Neural progenitor cell (in vitro differentiated cells): ENCODE measurements at places on chromosomes 4 and X. TPM values are rescaled to one million over a fixed set of nuclear protein-coding genes. Genes with fewer than 3 reads are reported as not detected.

The SMS gene
- 105 and 142 TPM in 2 replicates for total RNA-seq

The AIMP1 gene
- total RNA-seq = 35.5 and 64.2 TPM in 2 replicates

DNA sequence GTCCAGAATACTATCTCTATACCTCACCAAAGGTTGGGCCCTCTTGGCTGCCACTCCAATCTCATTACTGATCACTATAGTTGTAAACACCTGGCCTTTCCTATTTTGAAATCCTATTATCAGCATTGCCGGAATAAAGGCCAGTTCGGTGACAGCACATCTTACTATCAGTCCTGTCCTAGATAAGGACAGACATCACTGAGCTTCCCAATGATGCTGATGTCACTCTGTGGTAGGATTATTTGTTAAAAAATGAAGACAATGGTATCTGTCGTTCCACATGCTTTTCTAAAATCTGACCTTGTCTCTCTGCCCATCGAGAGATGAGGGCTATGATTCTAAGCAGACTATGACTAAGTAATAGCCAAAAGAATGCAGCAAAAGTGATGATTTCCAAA lies 260.4 kb downstream of the PDGFC start:
- DNase-seq = no peak

GRCh38 chr4:19703391-19703790 lies 548.3 kb upstream of the SLIT2 start:
- DNase-seq = no peak

GRCh38 chr4:164575861-164576260 lies 178.1 kb upstream of the SMIM31 start:
- DNase-seq = no peak

The CLDN22 gene
- not detected in 2 replicates for total RNA-seq

The DSPP gene
- 0.21 TPM in 1 of 2 replicates, not detected in the other for total RNA-seq

DNA sequence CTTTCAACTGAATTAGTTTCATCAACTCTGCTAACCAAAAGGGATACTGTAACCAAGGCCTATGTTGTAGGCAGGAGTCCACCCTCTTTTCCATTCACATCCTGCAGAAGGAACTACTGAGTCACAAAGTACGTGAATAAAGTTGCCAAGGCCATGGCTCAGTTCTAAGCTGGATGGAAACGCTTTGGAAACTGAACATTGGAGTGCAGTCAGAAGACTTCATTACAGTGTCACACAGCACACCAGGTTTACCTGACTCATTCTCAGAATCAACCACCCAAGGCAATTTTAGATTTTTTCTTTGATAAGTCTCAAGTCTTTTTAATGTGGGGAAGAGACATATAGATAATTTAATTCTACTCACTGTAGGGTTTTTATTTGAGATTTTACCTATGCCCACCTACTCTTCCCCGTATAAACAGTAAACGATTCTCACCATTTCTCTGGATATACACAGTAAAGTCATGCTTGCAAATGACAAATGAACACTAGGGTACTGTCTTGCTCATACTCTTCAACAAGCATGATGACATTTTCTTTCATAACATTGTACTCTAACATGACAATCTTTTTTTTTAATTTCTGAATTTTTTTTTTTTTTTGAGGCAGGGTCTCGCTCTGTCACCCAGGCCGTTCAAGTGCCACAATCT lies 58.9 kb upstream of the RBM47 start:
- DNase-seq = no peak

- no peak for DNase-seq
Observed at GRCh38 chr4:13452927-13453579, 31.1 kb downstream of the RAB28 start.

DNA sequence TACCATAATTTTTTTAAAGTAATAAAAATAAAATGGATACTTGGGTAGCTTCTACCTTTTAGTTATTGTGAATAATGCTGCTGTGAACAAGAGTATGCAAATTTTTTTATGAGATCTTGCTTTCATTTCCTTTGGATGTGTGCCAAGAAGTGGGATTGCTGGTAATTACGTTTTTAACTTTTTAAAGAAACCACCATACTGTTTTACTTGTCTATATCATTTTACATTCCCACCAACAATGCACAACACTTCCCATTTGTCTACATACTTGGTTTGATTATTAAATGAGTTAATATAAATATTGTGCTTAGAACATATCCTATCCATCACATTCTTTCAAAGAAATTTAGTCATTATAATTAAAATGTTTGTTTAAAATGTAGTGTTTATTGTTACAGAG lies 3.9 kb upstream of the SULT1B1 start:
- DNase-seq = no peak

- DNase-seq = no peak
Observed at GRCh38 chrX:20545538-20545937, 278.8 kb upstream of the RPS6KA3 start.

- DNase-seq = no peak
Observed at GRCh38 chrX:42602136-42602535, 175.8 kb downstream of the PPP1R2C start.

The TBCK gene
- 57.7 and 69.8 TPM in 2 replicates for total RNA-seq

DNA sequence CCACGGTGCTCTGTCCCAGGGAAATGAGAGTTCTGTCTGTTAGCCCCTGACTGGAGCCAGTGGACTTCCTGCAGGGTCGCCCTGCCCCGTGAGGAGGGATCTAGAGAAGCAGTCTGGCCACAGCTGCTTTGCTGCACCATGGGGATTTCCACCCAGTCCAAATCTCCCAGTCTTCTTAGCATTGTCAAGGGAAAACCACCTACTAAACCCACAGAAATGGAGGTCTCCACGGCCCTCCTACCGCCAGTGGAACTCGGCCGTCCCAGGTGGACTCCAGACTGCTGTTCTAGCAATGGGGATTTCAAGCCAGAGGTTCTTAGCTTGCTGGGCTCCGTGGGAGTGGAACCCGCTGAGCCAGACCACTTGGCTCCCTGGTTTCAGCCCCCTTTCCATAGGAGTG lies 133.3 kb upstream of the PCDH7 start:
- DNase-seq = no peak

GRCh38 chrX:11381464-11381863 lies 88.3 kb downstream of the AMELX start:
- peak; percentile 44 for DNase-seq

DNA sequence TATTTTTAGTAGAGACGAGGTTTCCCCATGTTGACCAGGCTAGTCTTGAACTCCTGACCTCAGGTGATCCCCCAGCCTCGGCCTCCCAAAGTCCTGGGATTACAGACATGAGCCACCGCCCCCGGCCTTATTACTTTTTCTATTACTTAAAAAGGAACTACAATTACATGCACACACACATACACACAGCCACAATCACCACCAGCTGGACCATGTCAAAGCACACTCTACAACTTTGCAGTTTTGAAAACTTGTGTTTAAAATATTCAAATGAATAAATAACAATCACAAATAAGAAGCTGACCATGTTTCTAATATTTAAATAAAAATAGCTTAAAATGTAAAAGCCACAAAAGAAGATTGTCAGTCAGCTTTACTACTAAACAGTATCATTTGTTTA lies 23.4 kb downstream of the SLC10A7 start:
- DNase-seq = no peak

DNA sequence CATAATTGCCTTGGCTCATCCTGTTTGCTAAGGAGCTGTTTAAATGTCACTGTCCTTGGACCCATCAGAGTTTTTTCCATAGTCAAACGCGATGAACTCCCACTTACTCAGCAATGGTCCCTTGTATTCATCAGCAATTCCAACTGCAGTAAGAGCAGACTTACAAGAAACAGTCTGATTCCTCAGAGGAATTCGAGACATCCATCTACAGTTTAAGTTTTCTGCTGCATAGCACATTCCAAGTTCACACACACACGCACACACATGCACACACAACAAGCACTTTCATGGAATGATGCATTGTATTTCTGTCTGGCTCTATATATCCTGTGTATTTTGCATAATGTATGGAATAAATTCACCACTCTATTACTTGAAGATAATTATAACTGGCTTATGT lies 32.7 kb upstream of the TMEM150C start:
- DNase-seq = no peak

- no peak for DNase-seq
Observed at GRCh38 chr4:85777908-85778631, 303.1 kb downstream of the ARHGAP24 start.

DNA sequence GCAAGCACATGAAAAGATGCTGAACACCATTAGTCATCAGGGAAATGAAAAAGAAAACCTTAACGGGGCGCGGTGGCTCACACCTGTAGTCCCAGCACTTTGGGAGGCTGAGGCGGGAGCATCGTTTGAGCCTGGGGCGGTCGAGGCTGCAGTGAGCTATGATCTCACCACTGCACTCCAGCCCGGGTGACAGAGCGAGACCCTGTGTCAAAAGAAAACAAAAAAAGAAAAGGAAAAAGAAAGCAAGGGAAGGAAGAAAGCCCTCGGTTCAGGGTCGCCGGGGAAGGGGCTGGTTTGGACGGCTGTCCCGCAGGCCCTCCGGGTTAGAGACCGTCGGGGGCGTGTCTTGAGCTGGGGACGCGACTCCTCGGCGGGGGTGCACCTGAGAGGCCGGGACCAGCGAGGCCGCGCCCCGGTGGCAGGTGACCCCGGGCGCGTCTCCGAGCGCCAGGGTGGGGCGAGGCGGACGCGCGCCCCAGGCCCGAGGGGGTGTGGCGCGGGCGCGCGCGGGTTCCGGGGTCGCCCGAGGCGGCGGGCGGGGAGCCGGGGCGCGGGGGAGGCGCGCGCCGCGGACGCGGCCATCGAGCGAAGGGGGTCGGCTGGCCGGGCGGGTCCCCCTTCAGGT lies 478 bp upstream of the PLXNA3 start:
- DNase-seq = peak; percentile 71

GRCh38 chr4:13537832-13538177 lies 6.5 kb downstream of the NKX3-2 start:
- no peak for DNase-seq

The MAGEA4 gene
- total RNA-seq = not detected in 2 replicates

DNA sequence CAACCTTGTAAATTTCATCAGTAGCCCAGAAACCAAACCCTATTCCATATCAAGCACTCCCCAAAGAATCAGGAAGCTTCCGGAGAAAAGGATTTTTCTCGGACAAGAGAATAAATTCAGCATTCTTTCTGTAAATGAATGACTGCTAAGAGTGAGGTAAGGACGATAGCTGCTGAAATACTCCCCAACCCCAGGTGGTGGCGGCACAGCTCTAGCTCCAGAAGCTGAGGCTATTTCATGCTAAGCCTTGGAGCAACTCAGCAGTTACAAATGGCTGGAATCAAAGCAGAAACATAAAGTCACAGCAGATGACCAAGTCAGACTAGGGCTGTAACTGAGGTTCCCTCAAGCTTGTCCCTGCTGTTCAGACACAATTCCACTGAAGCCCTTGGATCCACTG lies 13.9 kb upstream of the PCDH19 start:
- peak; percentile 38 for DNase-seq

DNA sequence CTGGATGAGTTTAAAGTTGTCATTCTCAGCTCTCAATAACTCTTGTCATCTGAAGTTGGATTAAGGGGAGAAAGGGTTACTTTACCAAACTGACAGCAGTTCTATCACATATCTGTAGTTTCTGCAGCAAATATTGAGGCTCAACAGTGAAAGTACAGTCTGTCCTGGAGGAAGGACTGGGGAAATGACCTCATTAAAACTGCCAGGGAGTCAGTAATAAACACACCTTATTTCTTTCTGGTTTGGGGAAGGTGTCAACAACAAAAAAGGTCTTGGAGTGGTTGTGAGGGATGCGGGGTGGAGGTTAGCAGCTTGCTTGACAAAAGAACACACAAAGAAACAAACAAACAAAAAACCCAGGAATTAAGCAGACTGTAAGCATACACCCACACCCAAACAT lies 1418.0 kb downstream of the STIM2 start:
- DNase-seq = no peak

- no peak for DNase-seq
Observed at GRCh38 chrX:103919270-103919637, 43.2 kb upstream of the TMSB15B start.

DNA sequence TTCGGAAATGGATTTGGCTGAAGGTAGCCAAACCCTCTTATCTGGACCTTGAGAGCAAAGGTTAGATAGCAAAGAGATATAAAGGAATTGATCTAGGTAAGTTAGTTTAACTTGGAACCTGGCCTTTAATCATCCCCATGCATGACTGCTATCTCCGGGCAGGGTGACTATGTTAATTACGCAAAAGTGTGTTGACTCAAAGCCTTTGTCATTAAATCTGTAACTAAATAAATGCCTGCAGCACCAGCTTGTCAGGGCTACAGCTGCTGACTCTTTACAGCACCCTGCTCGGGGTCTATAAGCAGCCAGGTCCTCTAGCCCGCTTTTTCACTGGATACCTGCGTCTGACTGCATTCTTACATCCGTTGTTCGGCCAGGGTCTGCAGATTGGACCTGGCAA lies 201.7 kb downstream of the TBCK start:
- no peak for DNase-seq

The USP27X gene
- total RNA-seq = 4.2 and 5.5 TPM in 2 replicates

DNA sequence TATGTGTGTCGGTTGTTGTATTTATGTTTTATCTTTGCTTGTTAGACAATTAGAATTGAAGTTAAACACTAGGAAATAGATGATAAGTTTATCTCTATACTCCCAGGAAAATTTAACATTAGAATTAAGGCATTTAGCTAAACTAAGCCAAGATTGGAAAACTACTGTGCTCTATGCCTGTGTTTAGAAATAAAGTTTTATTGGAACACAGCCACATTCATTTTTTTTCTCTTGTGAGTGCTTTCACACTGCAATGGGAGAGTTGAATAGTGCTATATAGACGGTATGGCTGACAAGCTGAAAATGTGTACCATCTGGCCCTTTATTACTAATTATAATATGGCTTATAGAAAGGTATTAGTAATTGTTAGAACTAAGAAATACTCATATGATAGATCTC lies 186.7 kb upstream of the NUDT6 start:
- DNase-seq = no peak

DNA sequence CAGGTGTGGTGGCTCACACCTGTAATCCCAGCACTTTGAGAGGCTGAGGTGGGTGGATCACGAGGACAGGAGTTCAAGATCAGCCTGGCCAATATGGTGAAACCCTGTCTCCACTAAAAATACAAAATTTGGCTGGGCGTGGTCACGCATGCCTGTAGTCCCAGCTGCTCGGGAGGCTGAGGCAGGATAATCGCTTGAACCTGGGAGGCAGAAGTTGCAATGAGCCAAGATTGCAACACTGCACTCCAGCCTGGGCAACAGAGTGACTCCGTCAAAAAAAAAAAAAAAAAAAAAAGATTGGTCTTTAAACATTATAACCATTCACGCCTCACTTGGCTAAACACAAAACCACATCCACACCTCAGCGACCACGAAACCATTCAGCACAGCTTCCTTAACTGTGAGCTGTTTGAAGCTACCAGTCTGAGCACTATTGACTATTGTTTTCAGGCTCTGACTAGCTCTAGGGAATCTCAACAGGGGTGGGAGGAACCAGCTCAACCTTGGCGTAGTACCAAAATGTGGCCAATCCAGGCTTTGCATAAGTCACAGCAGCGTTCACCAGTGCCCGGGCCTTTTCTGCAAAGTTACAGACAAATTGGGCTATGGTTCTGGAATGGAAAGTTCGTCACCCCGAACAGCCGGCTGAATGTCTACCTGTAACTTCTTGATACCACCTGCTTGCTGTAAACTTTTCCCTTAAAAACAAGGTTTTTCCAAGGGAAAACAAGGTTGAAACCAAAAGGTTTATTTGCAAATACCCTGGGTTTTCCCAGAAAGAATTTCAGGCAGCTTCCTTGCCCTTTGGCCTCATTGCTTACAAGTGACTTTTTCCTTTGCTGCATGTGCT lies 73.6 kb upstream of the DHX15 start:
- DNase-seq = peak; percentile 54

The FAM149A gene
- total RNA-seq = 4.6 and 10.4 TPM in 2 replicates
